AG04450 (cell line): ENCODE measurements at places on chromosomes 3 and 15. TPM values are rescaled to one million over a fixed set of nuclear protein-coding genes. Genes with fewer than 3 reads are reported as not detected.
A peak's percentile ranks its signal among the peaks of the same experiment; 100 is the strongest.

The NANOGP8 gene
- polyA plus RNA-seq: 0.11 and 0.15 TPM in 2 replicates

The CCK gene
- 3.2 and 3.7 TPM in 2 replicates for polyA plus RNA-seq

The TMCO5A gene
- polyA plus RNA-seq: not detected in 2 replicates

The ILDR1 gene
- not detected in 2 replicates for polyA plus RNA-seq

The LRRC31 gene
- polyA plus RNA-seq: not detected in 2 replicates

The FMN1 gene
- 3.1 and 3.7 TPM in 2 replicates for polyA plus RNA-seq

The C3orf22 gene
- not detected in 2 replicates for polyA plus RNA-seq

The CIB2 gene
- polyA plus RNA-seq: 2.7 and 3.7 TPM in 2 replicates

The CORO2B gene
- 16.1 and 22.0 TPM in 2 replicates for polyA plus RNA-seq

The PRSS50 gene
- polyA plus RNA-seq: not detected in 2 replicates

DNA sequence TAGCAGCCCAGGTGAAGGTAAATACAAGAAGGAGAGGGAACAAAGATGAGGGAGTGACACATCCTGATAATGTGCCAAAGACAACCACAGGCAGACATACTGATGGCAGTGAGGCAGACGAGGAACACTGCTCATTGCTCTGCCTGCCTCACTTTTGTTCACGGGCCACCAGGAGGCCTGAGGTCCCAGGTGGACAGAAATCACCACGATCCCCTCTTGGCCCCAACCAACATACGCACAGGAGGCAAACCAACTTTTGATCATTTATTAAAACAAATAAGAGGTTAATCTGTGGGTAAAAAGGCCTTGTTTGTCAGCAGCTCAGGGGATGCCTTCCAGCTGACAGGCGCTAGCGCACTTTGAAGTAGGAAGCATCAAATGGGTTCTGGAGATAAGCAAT lies 4.2 kb downstream of the ALG1L2 start:
- no peak for DNase-seq

GRCh38 chr3:147410526-147411237 lies 1.5 kb downstream of the ZIC1 start:
- DNase-seq: no peak

- DNase-seq: no peak
These were observed 722.9 kb upstream of the CFAP20DC start for GRCh38 chr3:59772416-59773408.

GRCh38 chr3:190142041-190142440 lies 21.3 kb upstream of the P3H2 start:
- DNase-seq: no peak

- DNase-seq: no peak
These were observed 740 bp downstream of the MAGI1 start for GRCh38 chr3:66037986-66038369.

- no peak for DNase-seq
These were observed 38.8 kb downstream of the SMAD6 start for GRCh38 chr15:66740802-66741201.

DNA sequence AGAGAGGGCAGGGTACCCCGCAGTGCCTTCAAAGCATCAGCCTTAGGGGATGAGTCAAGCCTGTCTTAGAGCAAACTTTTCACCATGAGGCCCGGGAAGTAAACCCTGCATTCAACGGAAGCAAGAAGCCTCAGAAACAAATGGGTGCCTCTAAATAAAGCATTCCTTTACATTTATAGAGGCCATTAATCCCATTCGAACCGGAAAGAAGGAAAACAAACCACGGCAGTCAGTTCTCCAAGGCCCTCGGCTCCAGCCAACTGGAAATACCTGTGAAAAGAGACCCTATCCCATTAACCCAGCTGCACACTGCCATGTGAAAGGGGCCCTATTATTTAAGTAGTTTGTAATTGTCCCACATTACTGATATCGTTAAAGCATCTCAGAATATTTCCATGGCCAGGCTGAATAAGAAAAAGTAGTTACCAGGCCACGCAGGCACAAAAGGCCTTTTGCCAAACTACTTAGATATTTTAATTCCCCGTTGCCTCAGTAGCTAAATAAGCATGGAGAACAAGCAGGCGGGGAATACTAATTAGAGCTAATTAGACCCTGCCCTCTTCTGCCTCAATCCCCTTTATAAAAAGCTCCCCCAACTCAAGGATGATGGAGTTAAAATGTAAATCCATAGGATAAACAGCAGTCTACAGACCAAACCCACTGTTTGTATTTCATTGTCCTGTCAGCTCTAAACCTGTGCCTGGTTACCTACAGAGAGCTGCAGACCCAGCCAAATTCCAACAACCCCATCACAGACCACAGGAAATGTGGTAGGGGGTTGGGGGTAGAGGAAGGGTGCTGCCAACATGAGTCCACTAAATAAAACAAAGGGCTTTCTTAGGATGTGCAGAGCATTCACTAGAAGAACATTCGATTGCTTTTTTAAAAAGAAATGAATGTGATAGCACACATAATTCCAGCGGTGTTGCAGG lies 4.1 kb downstream of the ITGB5 start:
- no peak for DNase-seq

DNA sequence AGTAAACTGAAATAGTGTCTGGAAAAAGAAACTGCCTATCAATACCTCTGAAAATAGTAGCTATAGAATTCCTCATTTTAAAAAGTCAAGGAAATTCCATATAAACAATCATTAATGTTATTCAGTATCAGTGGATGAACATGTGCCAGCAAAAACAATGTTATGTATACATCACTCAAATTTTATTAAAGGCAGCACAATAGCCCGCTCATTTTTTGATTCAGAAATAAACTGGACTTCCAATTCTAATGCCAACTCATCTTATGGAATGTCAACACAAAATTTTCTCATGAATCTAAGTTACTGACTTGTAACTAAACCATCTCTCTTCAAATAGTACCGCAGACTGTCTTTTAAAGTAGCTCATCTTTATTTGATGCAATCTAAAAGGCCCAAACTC lies 19.0 kb downstream of the THBS1 start:
- no peak for DNase-seq

- no peak for DNase-seq
These were observed 147.5 kb upstream of the STRIT1 start for GRCh38 chr3:155441026-155441425.

GRCh38 chr3:148366743-148367410 lies 330.8 kb upstream of the AGTR1 start:
- no peak for DNase-seq

DNA sequence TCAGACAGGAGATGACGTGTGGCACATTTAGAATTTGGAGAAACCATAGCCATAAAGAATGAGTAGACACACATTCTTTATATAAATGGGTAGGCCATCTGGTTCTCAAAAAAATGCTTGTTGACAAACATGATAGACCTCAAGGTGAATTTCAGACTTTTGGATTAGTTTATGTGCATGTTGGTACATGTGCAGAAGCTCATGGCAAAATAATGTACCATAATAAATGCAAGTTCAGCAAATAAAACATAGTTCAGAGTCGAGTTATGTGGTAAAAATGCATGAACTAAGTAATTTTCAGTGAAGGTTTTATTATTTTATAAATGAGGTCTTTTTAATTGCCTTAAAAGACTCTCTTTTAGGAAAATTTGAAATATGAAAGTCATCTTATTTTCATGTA lies 24.6 kb downstream of the EEFSEC start:
- no peak for DNase-seq

GRCh38 chr3:140842984-140843649 lies 98.5 kb upstream of the SLC25A36 start:
- no peak for DNase-seq

- no peak for DNase-seq
These were observed 73.1 kb downstream of the SATB1 start for GRCh38 chr3:18351823-18352744.

DNA sequence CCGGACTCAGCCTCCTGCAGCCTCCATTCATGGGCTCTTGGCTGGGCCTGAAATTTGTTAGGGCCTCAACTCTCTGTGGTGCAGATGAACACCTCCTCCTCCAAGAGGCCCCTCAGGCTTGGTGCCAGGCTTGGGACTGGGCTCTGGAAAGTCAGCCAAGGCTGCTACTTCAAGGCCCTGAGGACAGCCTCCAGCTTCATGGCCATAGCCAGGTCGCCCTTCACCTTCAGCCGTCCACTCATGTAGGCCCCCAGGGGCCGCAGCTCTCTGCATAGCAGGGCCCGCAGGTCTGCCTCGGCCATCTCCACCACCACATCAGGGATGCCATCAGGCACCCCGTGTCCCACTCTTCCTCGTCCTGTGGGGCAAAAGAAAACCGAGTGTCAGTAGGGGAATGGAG lies 8.3 kb downstream of the STOML1 start:
- DNase-seq: no peak

DNA sequence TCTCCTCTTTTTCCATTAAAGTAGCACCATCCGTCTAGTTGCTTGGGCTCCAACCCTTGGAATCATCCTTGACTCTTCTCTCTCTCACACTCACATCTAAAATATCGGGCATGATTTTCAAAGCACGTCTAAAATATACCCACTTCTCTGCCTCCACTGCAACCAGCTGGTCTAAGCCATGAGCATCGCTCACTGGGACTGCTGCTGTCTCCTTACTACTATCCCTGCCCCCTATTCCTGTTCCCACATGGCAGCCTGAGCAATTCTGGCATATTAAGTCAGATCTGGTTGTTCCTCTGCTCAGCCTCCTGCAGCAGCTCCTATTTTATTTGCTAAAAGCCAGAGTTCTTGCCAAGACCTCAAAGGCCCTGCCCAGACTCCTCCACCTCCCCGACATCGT lies 53.7 kb downstream of the ST6GAL1 start:
- no peak for DNase-seq

- DNase-seq: no peak
These were observed 173.8 kb downstream of the FNDC3B start for GRCh38 chr3:172213200-172213599.

DNA sequence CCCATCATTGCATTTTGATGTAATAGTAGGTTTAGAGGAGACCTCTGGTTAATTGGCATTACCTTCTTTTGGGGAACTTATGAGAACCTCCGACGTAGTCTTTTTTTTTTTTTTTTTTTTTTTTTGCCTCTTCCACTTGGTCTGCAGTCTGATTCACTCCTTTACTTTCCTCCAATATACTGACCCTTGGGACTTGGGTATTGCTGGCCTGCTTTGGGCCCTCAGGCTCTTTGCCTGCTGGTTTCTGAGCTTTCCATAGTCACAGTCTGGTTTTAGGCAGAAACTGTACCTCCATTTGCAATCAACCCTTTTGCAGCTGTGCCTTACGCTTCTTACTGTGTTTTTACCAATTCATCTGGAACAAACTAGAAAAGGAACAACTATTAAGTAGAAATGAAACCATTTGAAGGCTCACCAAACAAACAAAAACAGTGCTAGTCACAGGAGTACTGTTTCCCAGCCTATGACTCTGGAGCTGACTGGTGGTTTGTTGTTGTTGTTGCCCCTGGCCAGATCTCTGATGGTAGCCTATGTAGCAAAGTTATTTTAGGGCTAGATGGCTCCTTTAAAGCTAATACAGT lies 272.8 kb downstream of the BBX start:
- no peak for DNase-seq

DNA sequence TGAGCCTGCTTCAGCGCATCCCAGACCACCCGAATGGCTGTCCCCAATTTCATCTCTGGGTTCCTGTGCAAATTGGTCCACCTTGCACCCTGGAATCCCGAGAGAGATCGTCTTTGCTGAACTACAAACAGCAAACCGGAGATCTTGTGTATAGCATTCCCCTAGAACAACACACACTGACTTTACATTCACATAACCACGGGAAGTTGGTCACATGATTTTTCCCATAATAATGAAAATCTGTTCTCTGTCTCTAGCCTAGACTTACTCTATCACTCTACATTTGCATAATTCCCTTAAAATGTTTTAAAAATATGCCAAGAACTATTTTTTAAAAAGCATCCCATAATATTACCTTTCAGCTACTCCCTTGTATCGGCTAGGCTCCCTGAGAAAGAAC lies 34.6 kb downstream of the CTSH start:
- no peak for DNase-seq

- DNase-seq: no peak
These were observed 908.1 kb upstream of the ALCAM start for GRCh38 chr3:104458657-104459056.

DNA sequence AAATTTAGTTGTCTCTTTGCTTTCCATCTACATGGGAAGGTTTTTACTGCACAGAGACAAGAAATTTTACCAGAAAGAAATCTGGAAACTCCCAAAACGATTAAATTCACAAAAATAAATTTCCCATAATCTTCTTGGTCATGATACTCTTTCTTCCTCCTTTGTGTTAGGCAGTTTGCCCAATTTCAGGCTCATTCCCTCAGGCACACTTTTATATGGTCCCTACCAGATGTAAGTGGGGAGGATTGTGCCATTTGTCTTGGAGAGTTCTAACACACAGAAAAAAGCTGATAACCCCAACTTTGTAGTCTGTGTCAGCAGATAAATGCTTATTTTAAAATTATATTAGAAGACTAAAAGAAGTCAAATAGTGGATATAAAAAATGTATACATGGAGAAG lies 49.1 kb upstream of the CCDC50 start:
- DNase-seq: no peak

- DNase-seq: peak; percentile 77
These were observed 27.6 kb downstream of the PLXNB1 start for GRCh38 chr3:48402281-48402732.

DNA sequence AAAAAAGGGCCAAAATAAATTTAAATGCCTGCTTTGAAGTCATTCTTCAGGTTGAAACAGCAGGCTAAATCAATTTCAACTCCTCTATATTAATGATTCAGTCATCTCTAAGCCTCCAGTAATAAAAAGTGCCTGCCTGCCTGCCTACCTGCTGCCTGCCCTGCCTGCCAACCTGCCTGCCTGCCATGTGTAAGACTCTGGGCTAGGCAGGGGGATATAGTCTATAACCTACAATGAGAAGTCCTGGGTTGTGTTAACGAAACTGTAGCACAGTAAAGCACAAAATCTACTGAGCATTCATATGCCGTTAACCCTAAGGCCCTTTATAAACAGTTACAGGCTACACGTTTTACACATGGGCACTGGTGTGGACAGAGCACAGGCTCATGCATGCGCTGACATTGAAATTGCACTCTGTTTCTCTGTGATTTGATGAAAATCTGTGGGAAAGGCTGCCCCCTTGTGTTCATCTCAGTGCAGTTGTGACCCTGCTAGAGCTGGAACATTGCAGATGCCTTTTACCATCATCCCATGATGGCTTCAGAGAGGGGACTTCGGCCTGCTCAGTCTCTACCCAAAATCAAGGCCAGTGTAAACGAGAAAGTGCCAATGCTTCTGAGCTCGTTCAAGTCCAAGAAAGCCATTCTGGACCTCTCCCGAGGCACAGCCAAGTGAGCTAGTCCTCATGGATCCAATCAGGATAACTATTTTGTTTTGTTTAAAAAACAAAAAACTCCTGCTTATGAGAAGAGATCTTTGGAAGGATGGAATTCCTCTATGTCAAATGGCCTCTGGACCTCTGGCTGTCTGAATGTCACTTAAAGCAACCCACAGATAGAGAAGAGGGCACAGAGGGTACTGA lies 64.6 kb downstream of the EFL1 start:
- peak; percentile 50 for DNase-seq

- DNase-seq: no peak
These were observed 7.1 kb downstream of the ECE2 start for GRCh38 chr3:184282941-184283340.

- no peak for DNase-seq
These were observed 39.4 kb downstream of the FANCI start for GRCh38 chr15:89283201-89283600.

- DNase-seq: no peak
These were observed 28.5 kb downstream of the COMMD2 start for GRCh38 chr3:149723781-149724180.
